Natural killer cell treated with Interleukin-12 subunit alpha and Interleukin-12 subunit beta and Interleukin-15 and Interleukin-18, amount 100 ng/mL, for 72 hours (primary cell): ENCODE measurements at places on chromosomes 3 and 15. TPM values are rescaled to one million over a fixed set of nuclear protein-coding genes. Genes with fewer than 3 reads are reported as not detected.
A peak's percentile ranks its signal among the peaks of the same experiment; 100 is the strongest.

- no peak for DNase-seq
Measured at GRCh38 chr3:35936571-35936970, 297.2 kb downstream of the ARPP21 start.

GRCh38 chr15:74525945-74526344, 15.1 kb upstream of the ARID3B start:
- no peak for DNase-seq

DNA sequence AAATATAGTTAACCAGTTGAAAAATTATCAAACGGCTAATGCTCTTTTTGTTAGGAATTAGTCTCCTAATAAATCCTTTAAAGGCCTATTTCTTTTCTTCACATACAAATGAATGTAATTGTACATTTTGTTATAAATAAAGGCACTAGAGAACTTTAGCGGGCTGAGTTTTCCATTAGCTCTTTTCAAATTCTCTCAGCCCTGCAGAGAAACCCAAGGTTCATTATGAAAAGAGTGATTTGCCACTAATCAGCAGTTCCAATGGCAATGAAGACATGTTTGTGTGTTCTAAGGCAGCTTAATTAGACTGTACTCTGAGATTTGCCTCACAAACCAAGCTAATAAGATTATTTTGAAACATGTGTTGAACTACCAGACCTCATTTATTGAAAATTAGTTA, 64.6 kb upstream of the P2RY1 start:
- DNase-seq, result no peak

DNA sequence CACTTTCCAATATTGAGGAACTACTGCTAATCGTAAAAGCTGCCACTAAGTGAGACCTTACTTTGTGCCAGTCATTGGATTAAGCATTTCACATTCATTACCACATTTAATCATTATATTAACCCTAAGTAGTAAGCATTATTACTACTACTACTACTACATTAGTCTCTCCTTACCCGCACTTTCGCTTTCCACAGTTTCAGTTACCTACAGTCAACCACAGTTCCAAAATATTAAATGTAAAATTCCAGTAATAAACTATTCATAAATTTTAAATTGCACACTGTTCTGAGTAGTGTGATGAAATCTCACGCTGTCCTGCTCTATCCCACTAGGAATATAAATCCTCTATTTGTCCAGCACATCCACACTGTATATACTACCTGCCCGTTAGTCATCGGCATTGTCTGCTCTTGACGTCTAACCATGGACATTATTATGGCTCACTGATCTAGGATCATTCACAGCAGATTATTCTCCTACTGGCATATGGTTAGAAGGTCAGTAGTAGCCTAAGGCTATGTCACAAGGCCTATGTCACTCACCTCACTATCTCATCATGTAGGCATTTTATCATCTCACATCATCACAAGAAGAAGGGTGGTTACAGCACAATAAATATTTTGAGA, 121.1 kb downstream of the GSK3B start:
- no peak for DNase-seq

- DNase-seq, result no peak
Measured at GRCh38 chr15:72923289-72923688, 129.0 kb upstream of the NEO1 start.

GRCh38 chr15:71294911-71295602, 179.8 kb downstream of the THSD4 start:
- no peak for DNase-seq

GRCh38 chr3:124149771-124150170, 157.8 kb upstream of the ROPN1 start:
- no peak for DNase-seq

DNA sequence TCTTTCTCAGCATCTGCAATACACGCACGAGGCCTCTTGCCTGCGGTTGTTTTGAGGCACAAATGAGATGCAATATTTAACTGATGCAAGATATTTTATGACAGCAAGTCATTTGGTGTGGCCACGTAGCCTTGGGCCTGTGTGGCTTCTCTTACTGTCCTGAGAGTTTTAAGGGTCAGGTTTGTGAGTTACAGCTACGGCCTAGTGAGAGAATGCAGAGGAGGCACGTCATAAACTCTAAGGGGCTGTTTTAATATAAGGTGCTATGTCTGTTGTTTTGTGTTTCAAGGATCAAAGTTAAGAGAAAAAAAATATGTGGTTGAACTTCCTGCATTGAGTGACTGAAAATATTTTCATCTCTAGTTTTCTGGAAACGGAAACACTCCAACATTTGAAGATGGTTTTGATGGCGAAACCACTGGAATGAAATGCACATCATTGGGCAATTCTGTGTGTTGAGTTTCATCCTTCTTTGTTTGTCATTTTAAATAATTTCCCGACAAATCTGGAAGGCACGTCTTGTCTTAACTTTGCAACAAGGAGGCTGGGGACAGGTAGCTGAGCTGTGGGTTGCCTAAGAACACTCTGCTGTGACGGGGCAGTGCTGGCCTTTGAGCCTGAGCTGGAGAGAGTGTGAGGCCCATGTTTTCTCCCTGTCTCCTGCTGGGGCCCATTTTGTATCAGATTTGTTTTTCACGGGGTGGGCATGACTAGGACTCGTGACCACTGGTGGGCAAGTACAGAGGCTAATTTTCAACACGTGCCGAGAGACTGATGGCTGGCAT, 5.1 kb downstream of the APBA2 start:
- peak; percentile 48 for DNase-seq

- no peak for DNase-seq
Measured at GRCh38 chr3:194870394-194871110, 184.9 kb downstream of the FAM43A start.

- DNase-seq, result no peak
Measured at GRCh38 chr15:20294651-20295237, 246.9 kb downstream of the GOLGA6L6 start.

DNA sequence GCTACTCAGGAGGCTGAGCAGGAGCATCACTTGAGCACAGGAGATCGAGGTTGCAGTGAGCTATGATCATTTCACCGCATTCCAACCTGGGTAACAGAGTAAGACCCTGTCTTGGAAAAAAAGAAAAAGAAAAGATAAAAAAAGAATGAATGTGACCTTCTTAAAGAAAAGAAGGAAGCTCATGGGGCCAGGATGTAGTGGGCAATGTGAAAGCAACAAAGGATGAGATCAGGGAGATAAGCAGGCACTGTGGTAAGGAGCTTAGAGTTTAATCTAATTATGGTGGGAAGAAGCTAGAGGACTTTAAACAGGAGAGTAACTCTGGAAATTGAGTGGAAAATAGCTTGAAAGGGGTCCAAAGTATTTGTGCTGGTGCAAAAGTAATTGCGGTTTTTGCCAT, 231.6 kb upstream of the UBE2E2 start:
- no peak for DNase-seq

- DNase-seq, result no peak
Measured at GRCh38 chr3:141307351-141308059, 60.8 kb upstream of the ZBTB38 start.

DNA sequence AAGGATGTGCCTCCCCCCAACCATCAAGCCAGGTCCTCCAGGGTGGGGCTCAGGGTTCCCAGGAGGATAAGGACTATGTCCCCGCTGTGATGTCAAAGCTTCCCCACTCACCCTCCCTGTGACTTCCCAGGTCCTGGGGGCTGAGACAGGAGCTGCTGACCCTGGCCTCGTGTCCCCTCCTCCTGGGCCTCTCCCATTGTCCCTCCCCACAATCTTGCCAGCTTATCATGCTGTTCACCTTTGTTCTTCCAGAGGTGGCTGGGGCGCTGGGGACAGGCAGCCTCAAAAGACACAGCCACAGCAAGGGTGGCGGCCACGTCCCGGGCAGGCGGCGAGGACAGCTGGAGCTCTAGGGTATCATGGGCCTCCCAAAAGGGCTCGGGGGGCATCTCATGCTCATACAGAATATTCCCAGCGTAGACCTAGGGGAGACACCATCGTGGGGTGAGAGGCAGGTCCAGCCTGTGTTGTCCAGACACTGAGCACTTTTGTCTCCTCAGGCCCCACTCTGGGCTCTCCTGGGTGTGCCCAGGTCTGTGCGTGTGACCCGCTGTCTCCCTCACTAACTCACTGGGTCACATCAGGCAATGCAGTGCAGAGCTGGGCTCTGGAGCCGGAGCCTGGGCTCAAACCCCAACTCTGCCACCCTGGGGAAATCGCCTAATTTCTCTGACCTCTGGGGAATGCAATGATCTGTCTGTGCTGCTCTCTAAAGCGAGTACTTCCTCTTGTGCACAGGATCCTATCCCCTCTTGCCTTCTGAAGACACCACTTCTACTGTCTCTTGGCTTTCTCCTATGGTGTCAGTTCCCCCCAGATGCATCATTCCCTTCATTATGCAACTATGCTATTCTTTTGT, 30.0 kb downstream of the SNX33 start:
- no peak for DNase-seq

DNA sequence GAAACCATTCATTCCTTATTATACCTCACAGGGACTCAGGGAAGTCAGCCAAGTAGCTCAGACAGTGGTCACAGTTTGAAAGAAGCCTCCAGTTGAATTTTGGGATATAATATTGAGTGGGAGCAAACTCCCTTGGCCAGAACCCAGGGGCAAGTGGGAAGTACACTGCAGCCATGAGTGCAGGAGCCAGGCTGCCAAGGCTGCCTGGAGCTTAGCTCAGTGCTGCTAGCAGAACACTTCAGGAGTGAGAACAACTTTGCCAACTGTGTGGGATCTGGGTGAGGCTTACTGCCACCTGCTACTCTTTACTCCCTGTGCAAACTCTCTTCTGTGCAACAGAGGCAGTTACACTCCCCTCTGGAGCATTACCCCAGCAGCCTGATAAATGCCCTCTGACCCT, 4.6 kb downstream of the OR5K3 start:
- no peak for DNase-seq

The CTXN2 gene
- not detected for total RNA-seq

The UROC1 gene
- not detected for total RNA-seq

The FILIP1L gene
- 0.19 TPM for total RNA-seq

The SI gene
- not detected for total RNA-seq

The TMED3 gene
- 60.2 TPM for total RNA-seq
